ENCODE measurements at places on chromosomes 1 and 21.

GRCh38 chr21:45820171-45821091, 161.1 kb upstream of the COL6A1 start:
- peak; percentile 90 for DNase-seq

- no peak for DNase-seq
Measured at GRCh38 chr1:74343216-74343615, 108.0 kb downstream of the TNNI3K start.

GRCh38 chr1:21229246-21230000, 52.7 kb upstream of the EIF4G3 start:
- peak; percentile 56 for DNase-seq

- DNase-seq: no peak
Measured at GRCh38 chr21:42769183-42769819, 110.0 kb downstream of the WDR4 start.

GRCh38 chr1:67689267-67690017, 4.4 kb downstream of the GADD45A start:
- DNase-seq: peak; percentile 49

GRCh38 chr1:22264464-22265341, 121.8 kb upstream of the WNT4 start:
- no peak for DNase-seq

DNA sequence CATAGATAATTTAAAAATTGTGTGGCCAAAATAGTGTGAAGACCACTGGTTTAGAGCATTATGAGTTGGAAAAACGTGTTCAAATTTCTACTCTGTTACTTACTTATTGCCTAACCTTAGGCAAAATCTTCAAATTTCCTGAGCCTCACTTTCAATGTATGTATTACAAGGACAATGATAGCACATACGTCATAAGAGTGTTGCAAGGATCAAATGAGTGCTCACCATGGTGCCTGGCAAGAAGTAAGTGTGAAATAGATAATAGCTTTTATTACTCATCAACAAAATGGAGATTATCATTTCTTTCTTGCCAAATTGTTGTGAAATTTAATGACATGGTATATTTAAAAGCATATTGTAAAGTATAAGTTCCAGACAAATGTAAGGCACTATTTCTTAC, 57.2 kb downstream of the FH start:
- DNase-seq: no peak

DNA sequence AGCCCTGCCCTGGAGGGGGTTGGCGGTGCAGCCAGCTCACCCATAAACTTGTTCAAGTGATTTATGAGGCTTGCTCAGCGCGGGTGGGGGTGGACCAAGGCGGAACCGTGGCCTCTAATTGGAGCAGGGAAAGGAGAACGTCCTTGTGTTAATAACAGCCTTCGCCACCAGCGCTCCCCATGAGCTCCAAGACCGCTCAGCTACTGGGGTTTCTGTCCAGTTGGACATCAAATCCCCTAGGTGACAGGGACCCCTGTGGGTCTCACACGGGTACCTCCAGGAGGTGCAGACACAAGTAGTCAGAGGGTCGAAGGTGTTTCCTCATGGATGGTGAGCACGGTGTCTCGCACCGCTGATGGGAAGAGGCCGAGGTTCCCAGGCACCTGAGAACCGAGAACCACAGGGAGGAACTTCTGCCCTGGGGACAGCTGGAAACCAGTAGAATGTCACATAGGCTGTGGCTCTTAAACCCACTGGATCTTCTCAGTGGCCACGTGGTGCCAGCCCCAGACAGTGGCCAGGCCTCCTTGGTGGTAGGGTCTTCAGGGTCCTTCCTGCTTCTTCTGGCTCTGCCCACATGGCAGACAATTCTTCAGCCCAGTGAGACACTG, 3.7 kb upstream of the ACTRT2 start:
- no peak for DNase-seq

GRCh38 chr1:245585252-245585959, 430.6 kb downstream of the KIF26B start:
- DNase-seq: peak; percentile 71

GRCh38 chr1:167899253-167899681, 14.7 kb downstream of the ADCY10 start:
- no peak for DNase-seq

DNA sequence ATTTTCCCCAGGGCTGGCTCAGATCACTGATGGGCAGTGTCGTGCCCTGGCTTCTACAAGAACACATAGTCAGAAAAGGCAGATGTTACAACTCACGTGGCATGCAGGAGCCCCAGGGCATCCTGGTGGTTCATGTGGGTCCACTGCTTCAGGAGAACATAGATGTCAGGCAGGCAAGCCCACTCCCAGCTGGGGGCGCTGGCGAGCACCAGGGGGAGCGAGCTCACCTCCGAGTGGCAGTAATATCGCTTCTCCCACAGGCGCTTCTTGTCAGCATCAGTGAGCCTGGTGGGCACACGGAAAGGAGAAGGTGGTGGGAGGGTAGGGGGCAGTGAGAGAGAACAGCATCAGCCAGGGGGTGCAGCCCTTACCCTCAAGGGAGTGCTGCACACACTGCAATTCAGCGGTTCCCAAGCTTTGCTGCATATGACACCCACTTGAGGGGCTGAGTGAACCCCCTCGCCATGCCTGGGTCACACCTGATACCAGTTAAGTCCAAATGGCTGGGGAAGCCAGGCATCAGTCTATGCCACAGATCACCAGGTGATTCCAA, 34.3 kb upstream of the PPP1R15B start:
- DNase-seq: peak; percentile 53

DNA sequence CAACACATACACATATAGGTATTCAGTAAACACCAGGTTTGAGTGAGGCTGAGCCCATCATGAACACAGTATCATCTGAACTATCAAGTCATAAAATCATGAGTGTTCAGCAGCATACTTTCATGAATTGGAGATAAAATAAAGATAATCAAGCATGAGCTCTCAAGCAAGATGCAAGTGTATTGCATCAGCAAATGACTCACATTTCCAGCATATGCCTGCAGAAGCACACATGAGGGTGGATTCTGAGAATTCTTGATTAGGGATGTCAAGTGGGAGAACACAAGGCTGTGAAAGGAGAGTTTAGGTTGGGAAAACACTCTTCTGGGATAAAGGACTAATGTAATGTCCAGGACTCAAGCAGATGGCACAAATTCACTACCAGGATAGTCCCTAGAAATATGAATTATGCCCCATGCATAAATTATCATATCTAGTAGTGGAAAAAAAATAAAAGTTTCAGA, 299.2 kb downstream of the SRGAP2C start:
- DNase-seq: peak; percentile 88

DNA sequence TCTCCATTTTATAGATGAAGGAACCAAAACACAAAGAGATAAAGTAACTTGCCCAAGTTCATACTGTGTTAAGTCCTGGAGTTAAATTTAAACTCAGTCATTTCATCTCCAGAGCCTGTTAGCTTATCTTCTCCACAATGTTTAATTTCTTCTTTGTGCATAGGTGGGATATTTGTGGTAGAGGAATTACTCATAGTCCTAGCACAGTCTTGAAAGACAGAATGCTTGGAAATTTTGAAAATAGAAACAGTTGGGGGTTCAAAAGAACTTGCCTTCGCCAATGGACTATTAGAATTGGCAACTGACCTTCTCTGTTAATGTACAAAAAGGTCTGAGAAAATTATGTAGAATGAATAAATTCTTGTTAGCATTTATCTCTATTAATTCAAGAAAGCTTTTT, 832.0 kb upstream of the PRMT6 start:
- no peak for DNase-seq

DNA sequence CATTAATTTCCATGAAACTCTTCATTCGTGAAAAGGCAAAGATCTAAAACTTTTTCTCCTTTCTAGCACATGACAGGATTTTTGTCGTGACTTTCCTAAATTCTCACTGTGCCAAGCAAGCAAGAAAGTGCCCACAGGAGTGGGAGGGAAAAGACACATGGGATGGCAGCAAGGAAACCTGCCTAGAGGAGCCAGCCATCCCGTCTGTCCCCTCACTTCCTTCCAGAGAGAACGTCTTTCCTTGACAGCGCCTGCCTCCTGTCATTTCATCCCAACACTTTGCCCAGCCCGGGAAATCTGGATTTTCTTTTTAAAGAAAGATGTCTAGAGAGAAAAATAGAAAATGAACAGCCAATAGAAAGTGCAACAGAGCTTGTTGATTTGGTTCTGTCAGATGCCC, 200.6 kb upstream of the PTBP2 start:
- no peak for DNase-seq

DNA sequence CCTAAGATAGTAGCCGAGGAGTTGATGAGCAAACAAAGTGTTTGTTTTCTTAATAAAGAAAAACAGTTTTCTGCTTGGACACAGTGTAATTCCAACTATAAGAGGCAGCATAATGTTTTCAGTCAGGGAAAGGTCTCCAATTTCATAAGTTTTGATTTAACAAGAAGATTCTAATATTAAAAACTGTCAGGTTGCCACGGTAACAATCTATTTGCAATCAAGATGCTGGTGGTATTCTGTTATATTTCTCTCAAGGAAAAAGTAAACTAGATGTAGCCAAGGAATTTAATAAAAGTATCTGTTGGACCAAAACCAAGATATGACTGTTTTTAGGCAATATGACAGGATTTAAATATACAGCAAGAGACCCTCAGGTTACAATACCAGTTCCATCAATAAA, 211.7 kb downstream of the SMYD3 start:
- no peak for DNase-seq

- DNase-seq: no peak
Measured at GRCh38 chr1:208129487-208129886, 114.7 kb downstream of the PLXNA2 start.

DNA sequence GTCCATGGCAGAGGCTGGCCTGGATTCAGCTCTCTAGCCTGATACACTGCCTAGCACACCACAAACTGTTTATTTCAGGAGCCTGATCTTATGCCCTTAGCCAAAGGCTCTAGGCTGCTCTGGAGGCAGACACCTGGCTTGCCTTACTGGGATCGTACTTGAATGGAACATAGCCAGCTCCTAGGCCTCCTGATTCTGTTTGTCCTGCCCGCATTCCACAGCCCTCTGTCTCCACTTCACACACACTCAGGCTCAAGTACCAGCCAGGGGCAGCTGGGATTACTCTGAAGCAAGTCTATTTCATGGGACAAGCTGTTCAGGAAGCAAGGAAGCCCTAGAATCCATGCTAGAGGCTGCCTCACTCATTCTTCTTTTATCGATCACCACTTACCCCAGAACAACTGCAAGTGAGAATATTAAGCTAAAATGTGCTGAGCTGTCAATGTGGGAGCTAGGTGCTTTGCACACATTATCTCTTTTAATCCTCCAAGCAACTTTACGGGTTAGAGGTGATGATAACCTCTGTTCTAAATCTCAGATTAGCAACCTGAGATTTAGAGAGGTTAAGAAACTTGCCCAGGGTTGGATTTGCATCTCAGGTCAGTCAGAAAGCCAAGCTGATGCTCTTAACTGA, 31.1 kb upstream of the CYP4B1 start:
- DNase-seq: no peak

DNA sequence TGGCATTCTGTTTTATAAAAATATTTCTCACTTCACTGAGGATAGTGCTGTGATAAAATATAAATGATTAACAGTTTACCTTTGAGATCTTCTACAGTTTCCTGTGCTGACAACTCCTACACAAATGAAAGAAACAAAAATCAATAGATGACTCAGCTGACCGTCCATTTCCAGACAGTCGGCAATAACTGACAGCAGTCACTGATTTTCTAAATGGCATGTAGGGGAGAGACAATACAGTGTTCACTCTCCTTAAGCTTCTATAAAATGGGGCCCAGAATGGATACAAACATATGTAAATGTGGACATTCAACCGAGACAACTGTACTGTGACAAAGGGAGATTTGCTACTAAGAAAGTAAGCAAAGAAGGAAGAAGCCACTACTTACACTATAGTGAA, 34.3 kb downstream of the PCNX2 start:
- no peak for DNase-seq

DNA sequence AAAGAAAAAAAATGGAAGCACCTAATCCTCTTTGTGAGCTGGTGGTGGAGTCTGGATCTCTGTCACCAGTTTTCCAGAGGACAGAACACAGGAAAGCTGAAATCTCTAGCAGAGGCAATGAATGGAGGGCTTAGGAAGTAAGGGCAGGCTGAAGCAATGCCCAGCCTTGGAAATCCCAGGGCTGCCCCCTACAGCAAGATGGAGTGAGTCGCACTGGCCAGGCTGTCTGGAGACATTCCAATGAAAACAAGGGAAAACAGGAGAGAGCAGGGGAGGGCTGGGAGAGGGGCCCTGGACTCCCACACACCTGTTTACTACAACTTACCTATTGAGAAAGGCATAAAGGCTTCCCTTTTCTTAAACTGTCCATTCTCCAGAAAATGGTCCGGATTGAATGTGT, 25.9 kb downstream of the CYP2J2 start:
- DNase-seq: no peak

DNA sequence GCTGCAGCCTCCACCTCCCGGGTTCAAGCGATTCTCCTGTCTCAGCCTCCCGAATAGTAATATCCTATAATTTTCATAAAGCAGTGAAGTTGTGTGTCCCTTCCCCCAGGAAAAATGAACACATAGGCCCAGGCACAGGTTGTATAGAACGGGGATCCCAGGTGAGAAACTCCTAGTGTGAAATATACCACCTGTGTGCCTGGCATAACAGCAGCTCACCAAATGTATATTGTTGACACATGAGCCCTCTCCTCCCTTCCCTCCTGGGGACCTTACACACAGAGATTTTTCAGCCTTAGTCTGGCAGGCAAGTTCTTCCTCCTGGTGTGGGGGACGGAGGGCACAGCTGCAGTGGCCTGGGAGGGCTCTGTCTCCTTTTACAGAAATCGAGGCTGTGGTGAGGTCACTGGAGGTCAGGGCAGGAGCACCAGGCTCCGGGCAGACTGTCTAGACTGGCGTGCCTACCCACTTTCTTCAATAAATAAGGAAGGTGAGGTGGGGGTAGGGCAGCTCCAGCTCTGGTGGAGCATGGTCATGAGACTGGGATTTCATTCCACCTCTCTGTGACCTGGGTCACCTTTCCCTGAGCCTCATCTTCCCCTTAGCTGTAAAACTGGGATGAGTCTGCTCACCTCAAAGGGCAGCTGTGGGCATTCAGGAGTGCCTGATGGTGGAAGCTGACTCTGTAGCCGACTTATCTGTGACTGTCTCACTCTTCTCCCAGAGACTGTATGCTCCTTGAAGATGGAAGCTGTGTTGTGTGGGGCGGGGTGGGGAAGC, 14.3 kb downstream of the RCC1 start:
- DNase-seq: no peak

DNA sequence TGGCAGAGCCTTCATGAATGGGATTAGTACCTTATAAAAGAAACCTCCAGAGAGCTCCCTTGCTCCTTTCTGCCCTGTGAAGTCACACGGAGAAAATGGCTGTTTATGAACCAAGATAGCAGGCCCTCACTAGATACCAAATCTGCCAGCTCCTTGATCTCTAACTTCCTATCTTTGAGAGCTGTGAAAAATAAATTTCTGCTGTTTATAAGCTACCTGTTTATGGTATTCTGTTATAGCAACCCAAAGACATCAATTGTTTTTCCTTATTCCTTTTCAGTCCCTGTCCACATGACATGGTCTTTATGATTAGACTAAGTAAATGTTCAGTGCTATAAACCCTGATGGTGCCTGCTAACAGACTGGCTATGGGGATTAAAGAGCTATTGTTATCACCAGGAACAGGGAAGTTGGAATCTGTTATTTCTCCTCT, 9.7 kb upstream of the STIL start:
- no peak for DNase-seq
